ENCODE measurements at places on chromosomes 6 and 20.

DNA sequence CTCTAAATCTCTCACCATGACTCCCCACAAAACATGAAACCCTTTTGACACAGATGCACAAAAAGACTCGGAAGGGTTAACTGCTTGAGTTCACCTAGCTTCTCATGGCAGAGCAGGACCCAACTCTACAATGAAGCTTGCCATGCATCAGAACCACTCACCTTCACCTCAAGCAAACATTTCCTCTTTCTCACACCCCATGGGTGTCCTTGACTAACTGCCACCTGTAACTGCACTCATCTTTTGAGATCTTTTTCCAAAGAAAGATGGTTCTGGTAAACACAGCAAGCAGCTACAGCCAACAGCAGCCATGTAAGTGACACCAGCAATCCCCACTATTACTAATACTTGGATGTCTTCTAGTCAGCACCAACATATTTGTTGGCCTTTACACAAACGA, 76.5 kb downstream of the EFHC1 start:
- no peak for DNase-seq

- no peak for DNase-seq
Observed at GRCh38 chr6:704046-704445, 11.1 kb upstream of the EXOC2 start.

- DNase-seq = no peak
Observed at GRCh38 chr6:17484201-17484849, 90.9 kb downstream of the CAP2 start.

- no peak for DNase-seq
Observed at GRCh38 chr6:19723545-19723944, 113.6 kb upstream of the ID4 start.

GRCh38 chr6:137937834-137938233, 70.8 kb downstream of the TNFAIP3 start:
- DNase-seq = no peak

DNA sequence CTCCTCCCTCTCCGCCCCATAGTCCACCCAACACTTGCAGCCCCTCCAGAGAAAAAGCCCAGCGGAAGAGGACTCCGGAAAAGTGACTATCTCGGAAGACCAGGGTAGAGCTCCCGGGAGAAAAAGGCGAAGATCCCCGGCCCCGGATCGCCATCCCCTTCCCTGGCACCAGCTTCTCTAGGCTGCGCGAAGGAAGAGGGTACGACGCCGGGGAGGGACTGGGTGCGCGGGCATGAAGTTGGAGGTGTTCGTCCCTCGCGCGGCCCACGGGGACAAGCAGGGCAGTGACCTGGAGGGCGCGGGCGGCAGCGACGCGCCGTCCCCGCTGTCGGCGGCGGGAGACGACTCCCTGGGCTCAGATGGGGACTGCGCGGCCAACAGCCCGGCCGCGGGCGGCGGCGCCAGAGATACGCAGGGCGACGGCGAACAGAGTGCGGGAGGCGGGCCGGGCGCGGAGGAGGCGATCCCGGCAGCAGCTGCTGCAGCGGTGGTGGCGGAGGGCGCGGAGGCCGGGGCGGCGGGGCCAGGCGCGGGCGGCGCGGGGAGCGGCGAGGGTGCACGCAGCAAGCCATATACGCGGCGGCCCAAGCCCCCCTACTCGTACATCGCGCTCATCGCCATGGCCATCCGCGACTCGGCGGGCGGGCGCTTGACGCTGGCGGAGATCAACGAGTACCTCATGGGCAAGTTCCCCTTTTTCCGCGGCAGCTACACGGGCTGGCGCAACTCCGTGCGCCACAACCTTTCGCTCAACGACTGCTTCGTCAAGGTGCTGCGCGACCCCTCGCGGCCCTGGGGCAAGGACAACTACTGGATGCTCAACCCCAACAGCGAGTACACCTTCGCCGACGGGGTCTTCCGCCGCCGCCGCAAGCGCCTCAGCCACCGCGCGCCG, 822 bp downstream of the FOXQ1 start:
- no peak for DNase-seq

GRCh38 chr6:53119349-53119748, 29.3 kb downstream of the GCM1 start:
- DNase-seq = no peak

GRCh38 chr6:80440496-80441115, 334.1 kb downstream of the BCKDHB start:
- DNase-seq = no peak

DNA sequence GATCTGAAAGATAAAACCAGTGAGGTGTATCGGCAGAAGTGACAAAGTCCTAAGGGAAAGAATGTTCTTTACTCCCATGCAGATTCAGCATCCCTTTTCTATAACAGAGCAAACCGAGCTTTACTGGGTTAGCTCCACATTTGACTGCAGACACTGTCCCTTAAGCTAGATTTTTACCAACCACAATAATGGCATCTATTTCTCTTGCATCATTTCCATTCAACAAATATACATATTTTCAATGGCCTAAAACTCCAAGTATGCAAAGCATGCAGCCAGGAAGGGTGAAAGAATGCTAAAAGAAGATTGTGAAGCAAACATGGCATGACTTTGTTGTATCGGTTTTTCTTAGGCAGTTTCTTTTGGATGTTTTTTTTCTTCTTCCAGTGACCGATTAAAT, 255.4 kb downstream of the OGFRL1 start:
- DNase-seq = no peak

DNA sequence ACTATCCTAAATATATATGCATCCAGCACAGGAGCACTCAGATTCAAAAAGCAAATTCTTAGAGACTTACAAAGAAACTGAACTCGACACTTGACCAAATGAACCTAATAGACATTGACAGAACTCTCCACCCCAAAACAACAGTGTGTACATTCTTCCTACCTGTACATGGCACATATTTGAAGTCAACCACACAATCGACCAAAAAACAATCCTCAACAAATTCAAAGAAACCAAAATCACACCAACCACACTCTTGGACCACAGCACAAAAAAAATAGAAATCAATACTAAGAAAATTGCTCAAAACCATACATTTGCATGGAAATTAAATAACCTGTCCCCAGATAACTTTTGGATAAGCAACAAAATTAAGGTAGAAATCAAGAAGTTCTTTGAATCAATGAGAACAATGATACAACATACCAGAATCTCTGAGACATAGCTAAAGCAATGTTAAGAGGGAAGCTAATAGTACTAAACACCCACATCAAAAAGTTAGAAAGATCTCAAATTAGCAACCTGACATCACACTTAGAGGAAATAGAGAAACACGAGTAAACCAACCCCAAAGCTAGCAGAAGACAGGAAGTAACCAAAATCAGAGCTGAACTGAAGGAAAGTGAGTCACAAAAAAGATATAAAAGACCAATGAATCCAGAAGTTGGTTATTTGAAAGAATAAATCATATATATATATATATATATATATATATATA, 12.5 kb upstream of the TREM1 start:
- no peak for DNase-seq

DNA sequence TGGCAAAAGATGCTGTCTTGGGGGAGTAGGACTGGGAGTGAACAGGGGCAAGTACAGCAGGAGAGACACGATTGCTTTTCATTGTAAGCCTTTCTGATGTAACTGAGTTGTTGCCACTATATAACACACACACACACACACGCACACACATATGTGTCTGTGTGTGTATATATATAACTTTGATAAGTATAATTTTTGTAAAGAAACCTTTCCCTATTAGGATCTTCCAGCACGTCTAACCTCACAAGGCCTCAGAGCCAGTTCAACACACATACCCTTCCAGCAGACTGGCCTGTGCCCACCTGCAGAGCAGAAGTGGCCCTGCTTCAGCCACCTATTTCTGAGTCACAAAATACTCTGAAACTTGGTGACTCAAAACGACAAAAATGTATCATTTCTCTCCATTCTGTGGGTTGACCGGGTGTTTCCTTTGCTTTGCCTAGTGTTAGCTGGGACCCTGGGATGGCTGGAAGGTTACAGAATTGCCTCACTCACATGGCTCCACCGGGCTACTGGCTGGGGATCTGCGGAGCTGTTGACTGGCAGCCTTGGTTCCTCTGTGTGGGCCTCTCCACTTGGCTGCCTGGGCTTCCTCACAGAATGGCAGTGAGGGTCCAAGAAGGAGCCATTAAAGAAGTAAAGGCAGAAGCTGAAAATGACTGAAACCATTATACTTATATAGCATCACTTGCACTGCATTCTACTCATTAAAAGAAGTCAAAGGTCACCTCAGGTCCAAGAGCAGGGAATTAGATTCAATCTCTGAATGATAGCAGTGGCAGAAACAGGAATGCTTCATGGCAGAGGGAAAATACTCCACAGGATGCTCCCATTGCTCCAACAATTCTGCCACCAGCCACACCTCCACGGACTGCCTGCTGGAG, 126.4 kb downstream of the BANF2 start:
- DNase-seq = no peak

- DNase-seq = no peak
Observed at GRCh38 chr6:157575436-157576145, 194.6 kb downstream of the ZDHHC14 start.

GRCh38 chr6:128358244-128358776, 162.1 kb downstream of the PTPRK start:
- DNase-seq = no peak

DNA sequence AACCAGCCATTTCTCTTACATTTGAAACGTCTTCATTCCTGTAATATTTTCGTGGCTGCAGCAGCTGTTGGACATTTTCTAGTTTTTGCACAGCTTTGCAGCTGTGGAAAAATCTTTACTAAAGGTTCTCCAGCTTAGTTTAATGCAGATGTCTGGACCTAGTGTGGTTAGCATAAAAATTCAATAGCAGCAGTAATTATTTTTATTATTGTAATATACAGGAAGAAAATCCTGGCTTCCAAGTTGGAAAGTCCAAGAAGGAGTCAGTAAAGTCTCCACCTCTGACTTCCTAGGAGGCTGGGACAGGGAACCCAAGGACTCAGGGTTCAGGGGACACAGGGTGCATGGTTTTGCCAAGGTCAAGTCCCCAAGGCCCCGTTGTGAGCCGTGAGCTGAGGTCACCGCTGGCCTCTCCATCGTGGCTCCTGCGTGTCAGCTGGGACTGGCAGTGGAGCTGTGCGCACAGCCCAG, 230.6 kb downstream of the FNDC1 start:
- no peak for DNase-seq

GRCh38 chr20:51542033-51542570, 417 bp downstream of the NFATC2 start:
- peak; percentile 39 for DNase-seq

GRCh38 chr6:17923401-17923863, 64.0 kb downstream of the KIF13A start:
- DNase-seq = no peak

DNA sequence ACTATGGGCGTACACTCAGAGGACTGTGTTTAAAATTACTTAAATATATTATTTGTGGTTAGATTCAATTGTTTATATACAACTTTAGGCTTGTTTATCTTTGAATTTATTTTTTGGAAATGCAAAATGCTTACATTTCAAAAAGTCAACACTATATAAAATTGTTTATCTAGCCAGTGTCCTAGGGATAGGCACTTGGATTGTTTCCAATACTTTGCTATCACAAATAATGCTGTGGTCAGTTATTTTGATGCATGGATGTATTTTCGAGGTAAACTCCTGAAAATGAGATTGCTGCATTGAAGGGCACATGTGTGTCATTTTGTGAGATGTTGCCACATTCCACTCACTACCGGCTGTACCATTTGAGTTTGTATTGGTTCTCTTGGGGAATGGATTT, 213.9 kb downstream of the SLC24A3 start:
- DNase-seq = no peak

GRCh38 chr6:74756923-74757322, 448.9 kb downstream of the COL12A1 start:
- DNase-seq = no peak

GRCh38 chr6:117687021-117687648, 11.9 kb downstream of the NUS1 start:
- no peak for DNase-seq

GRCh38 chr6:137473598-137473997, 20.6 kb downstream of the OLIG3 start:
- no peak for DNase-seq

DNA sequence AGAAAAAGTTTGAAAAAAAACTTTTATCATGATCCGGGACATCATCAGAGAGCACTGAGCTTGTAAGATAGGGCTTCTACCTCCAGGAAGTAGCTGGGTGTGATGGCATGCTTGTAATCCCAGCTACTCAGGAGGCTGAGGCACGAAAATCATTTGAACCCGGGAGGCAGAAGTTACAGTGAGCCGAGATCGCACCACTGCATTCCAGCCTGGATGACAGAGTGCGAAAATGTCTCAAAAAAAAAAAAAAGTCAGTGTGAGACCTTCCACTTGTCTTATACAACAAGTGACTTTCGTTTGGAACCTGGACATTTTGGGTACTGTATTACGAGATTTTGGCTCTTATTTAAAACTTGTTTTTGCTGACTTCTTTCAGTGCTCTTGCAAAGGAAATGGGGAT, 5.9 kb upstream of the SLC13A3 start:
- DNase-seq = no peak

DNA sequence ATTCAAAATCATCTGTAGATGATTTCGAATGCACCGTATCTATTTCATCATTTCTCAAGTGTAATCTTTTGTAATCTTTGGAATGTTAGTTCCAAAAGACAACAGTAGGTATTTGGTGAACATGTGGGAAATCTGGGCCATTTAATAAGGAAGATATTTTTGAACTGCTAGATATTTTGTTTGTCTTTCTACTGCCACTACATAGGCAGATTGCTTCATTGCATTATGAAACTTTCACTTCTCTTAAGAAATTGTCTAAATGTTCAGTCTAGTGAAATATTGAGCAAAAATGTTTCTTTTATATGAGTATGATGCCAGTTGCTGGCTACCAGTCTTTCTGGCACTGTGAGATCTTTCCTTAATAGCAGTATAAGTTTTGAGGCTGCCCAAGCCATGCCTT, 527.8 kb upstream of the RNF217 start:
- no peak for DNase-seq

- no peak for DNase-seq
Observed at GRCh38 chr6:152023613-152024012, 216.1 kb downstream of the ESR1 start.

DNA sequence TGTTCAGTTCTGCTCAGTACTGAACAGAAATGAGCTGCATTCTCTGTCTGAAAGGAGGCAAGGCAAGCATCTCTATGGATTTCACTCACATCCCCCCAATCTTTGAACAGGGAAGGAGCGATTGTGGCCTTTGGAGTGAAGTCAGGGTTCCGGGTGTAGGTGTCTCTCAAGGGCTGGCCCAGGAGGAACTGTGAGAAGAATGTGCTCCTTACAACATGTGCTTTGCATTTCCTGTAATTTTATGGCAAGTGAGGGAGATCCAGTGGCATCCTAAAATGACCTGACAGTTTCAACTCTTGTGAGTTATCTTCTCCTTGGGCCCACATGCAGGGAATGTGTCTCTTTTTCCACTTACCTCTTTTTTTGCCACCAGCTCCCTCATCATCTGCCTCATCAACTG, 63.0 kb upstream of the RIN2 start:
- DNase-seq = no peak

DNA sequence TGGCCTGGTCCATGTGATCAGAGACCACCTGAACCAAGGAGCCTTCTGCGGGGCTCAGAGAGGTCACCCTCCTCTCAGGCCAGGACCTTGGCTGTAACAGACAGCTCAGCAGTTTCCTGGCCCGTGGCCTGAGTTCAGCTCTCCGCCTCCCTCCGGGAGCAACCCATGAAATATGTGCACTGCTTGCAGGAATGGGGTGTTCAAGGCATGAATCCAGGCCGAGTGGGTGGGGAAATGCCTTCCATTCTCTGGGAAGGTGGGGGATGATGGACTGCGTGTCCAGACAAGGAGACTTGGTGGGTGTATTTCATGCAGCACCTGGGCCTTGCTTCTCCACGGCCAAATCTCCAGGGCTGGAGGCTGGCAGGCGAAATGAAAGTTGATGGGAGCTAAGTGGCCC, 46.0 kb downstream of the SIRPA start:
- no peak for DNase-seq

Measured in activated CD8-positive, alpha-beta memory T cell treated with anti-CD3 and anti-CD28 coated beads for 1 hour (primary cell).